ENCODE measurements at places on chromosomes 2 and 18.
A peak's percentile ranks its signal among the peaks of the same experiment; 100 is the strongest.

DNA sequence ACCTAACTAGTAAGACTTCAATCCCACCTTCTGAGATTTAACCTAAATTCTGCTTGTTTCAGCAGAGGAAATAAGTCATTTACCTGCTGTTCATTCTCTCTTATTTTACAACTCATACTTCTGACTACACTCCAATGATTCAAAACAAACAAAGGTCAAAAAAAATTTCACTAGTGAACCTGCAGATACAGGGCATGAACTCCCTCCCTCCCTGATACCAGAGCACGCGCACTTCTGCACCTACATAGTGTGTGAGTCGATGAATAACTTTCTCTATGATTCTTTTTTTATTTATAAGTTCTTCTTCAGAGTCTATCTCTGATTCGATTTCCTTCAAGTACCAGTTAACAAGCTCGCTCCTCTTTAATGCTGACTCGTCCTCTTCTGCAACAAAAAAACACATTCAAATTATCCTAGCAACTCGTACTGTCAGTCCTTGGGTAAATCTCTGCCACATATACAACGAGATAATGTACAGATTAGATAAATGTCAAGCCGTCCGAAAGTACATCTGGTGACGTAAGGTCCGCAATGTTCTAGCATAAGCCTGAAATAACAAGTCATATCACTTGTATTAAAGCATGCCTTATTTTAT, 7.4 kb upstream of the LCT start:
- DNase-seq, result no peak

DNA sequence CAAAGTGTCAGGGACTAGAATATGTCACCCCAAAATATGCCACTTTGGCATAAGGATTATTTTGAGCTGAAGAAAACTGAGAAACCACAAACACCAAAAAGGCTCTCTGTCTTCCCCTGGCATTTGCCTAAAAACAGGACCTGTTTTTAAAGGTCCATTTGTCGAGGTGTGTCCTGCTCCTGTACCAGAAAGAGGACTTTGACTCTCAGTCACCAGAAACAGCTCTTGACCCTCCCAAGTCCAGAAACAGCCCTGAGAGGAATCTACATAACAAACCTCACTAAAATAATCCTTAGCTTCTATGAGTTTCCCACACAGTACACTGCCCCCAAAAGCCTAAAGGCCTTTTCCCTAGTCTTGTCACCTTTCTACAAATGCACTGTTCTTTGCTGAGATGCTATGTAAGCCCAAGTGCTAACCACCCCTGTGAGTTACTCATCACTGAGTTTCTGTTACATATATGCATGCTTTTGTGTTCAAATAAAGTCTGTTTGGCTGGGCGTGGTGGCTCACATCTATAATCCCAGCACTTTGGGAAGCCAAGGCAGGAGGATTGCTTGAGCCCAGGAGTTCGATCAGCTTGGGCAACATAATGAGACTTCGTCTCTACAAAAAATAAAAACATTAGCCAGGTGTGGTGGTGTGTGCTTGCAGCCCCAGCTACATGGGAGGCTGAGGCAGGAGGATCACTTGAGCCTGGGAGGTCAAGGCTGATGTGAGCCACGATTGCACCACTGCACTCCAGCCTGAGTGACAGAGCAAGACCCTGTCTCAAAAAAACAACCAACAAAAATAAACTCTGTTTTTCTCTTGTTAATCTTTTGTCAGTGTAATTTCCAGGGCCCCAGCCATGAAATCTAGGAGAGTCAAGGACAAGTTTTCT, 55.2 kb downstream of the RPL31 start:
- no peak for DNase-seq

DNA sequence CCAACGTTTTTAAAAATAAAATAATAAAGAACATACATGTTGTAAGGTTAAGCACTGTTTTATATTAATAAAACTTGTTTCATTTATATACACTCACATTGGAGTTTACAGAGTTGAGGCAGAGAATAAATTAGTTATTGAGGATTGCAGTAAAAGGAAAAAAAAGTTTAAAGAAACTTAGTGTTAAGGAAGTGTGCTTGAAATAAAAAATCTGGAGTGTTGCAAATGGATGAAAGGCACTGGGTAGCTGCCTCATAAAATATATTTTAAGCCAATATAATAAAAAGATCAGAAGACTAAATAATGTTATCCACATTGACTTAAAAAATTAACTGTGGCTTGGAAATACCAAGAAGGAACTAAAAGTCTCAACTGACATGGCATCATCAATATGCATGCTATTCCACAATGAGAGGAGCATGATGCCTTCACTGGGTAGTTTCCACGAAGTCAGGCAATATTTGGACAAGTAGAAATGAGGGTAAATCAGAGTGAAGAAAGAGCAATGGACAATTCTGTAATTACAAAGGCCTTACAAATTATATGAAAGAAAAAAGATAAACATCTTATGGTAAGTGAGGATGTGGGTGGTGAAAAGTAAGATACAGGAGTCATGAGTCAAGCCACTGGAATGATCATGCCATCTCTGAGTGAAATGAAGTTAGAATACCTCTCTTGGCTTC, 2.5 kb downstream of the GALNT3 start:
- DNase-seq, result peak; percentile 42

GRCh38 chr2:22253171-22253570, 1129.4 kb downstream of the TDRD15 start:
- DNase-seq, result no peak

DNA sequence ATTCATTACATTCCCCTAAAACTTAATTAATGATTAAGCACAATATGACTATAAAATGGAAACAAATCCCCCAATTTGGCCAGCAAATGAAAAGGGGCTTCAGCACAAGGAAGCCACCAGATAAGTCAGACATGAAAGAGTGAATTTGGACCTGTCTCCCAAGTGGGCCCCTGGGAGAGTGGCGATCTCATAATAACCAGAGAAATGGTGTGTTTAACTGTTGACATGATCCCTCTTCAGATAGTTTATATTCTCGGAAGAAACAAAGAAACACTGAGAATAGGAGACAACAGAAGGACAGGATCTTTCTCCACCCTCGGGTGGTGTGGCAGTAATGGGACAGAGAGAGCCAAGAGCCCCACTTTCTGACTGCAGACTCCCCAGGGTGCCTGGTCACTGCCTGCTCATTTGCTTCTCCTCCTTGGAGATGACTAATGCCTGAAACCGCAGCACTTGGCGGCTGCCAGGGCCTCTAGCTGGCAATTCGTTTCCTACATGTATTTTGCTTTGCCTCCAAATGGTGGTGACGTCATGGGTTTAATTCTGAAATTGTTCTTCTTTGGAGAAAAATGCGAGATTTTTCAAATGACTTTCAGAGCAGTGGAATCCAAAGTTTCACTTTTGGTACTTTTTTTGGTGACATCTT, 46.4 kb upstream of the SPP2 start:
- DNase-seq, result peak; percentile 22

DNA sequence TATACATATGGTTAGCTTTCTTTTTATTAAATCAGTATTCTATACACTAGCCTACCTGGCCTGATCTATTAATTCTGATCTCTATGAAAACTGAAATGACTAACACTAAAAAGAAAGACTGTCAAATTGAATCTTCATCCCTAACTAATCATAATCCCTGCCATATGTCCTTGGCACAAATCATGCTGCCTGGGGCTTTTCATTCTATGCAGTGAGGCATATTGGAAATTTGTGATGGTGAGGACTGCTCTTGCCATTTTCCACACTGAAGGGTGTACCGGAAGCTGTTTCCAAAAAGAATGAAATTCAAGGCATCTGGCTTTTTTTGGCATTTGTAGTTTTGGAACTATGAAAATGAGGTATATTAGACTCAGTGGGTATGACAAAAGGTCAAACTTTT, 39.7 kb downstream of the RAPGEF4 start:
- no peak for DNase-seq

DNA sequence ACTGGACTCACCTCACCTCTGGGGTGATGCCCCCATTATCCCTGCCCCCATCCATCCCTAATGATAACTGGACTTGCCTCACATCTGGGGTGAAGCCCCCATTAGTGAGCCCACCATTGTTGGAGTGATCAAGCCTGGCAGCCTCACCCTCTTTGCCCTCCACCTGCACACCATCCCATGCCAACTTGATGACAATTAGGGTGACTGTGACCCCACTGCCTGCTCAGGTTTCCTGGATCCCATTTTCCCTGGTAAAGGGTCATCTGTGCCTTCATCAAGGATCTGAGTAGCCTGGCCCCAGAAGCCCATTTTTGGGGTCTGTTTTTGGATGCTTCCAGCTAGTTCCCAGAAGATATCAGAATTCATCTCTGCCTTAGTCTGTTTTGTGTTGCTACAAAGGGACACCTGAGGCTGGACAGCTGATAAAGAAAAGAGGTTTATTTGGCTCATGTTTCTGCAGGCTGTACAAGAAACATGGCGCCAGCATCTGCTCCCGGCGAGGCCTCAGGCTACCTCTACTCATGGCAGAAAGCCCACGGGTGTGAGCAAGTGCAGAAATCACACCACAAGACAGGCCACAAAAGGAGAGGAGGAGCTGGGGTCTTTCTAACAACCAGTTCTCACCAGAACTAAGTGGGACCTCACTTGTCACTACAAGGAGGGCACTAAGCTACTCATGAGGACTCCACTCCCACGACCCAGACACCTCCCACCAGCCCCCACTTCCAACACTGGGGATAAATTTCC, 196.4 kb upstream of the TWIST2 start:
- DNase-seq, result no peak

DNA sequence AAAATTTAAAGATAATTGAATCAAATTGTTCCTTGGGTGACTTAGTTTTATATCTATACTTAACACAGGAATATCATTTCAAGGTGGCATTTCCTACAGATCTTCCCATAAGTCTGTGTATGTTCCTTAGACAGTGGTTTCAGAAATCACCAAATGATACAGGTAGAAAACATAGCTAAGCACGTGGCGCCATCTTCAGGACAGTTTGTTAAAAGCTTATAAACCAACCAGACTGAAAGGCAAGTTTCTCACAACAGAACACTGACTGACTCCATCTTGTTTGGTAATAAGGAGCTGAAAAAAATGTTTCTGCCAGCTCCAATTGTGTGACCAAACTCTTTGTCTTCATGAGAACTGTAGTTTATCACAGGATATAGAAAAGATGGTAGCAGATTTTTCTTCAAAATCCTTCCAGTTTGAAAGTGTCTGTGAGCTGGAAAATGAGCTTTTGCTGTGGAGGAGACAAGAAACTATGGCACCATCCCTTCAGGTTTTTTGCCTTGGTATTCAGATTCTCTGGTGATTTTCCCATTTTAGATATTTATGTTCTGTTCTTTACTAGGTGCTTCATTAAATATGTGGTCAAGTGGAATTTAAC, 34.8 kb upstream of the NEUROD1 start:
- DNase-seq, result peak; percentile 88

- no peak for DNase-seq
These were observed 37.4 kb upstream of the RPL31 start for GRCh38 chr2:100964681-100965169.

DNA sequence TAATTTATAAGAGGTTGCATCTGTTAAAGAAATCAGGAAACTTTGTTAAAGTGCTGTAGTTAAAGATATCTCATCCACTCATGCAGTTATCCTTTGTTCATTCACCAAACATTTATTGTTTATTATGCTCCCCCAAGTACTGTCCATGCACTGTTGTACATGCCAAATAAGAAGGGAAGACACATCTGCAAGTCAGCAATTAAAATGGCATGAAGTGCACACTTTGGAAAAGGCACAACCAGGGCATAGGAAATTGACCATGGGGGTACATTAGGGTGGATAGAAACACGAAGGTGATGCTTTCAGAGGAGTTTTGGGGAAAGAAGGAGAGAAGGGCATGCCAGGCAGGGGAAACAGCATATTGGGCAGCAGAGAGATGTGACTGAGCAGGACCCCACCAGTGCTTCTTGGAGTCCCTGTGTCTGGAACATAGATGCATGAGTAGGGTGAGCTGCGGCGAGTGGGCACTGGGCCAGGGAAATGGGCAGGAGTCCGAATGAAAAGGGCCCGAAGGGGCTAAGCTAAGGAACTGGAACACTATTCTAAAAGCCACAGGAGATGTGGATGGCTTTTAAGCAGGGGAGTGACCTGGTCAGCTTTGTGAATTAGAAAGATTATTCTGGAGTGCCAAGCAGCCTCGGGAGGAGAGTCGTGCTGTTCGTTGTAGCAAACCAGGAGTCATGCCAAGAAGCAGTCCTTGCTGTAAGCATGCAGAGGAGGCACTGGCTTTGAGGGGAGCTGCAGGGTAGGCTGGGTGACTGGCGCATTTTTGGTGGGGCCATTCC, 316.3 kb downstream of the AGPS start:
- no peak for DNase-seq
